ENCODE measurements at places on chromosomes 6 and 20. TPM values are rescaled to one million over a fixed set of nuclear protein-coding genes. Genes with fewer than 3 reads are reported as not detected.

NEDD9 gene
- 0.71 TPM for total RNA-seq

KCNK16 gene
- not detected for total RNA-seq

HLA-DMB gene
- not detected for total RNA-seq

SLC17A2 gene
- not detected for total RNA-seq

ATF6B gene
- 33.0 TPM for total RNA-seq

CAGE1 gene
- not detected for total RNA-seq

PARD6B gene
- 2.3 TPM for total RNA-seq

PGM3 gene
- 38.2 TPM for total RNA-seq

CSE1L gene
- total RNA-seq = 537 TPM

CFAP61 gene
- 0.23 TPM for total RNA-seq

TREML1 gene
- total RNA-seq = 0.10 TPM

PKIB gene
- total RNA-seq = 10.0 TPM

OR2J3 gene
- not detected for total RNA-seq

ALDH8A1 gene
- total RNA-seq = 0.08 TPM

PCSK2 gene
- total RNA-seq = 0.08 TPM

HEY2 gene
- 0.22 TPM for total RNA-seq

OR2B6 gene
- not detected for total RNA-seq

BACH2 gene
- 4.1 TPM for total RNA-seq

EEF1A2 gene
- total RNA-seq = 0.76 TPM

EPB41L2 gene
- total RNA-seq = 95.9 TPM

LZTS3 gene
- 3.2 TPM for total RNA-seq

PPP1R3G gene
- total RNA-seq = 0.71 TPM

NKX2-4 gene
- total RNA-seq = 3.9 TPM
